ENCODE measurements at places on chromosomes 7 and 10.

DNA sequence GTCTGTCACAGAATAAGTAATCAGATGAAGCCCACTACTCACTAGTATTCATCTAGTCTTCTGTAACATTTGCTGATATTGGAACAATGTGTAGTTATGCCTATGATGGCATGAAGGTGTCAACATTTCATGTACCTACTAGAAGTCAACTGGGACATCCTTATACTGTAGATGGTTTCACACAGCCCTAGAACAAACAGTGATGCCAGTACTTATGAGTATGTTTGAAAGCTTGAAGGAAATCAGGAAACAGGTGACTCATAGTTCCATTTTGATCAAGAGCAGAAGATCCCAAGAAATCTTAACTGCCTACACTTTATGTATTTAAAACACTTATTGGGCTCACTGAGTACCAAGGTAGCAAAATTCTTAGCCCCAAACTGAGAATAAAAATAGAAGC, 1519.6 kb downstream of the REEP3 start:
- DNase-seq: no peak

DNA sequence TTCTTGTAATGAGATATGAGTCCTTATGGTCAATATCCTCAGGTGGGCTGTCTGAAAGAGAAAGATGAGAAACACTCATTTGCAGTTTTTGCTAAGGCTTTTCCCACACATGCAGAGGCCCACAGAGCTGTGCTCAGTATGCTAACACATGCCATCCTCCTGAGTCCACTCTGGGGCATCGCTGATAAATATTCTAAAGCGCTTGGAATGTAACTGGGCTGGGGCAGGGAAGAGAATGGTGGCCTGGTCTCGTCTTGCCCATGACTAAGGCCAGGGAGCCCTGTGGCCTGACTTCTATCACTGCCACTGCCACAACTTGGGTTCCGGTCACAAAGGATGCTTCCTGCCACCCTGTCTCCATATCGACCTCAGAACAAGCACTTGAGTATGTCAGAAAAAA, 199.7 kb upstream of the FRMD4A start:
- no peak for DNase-seq

DNA sequence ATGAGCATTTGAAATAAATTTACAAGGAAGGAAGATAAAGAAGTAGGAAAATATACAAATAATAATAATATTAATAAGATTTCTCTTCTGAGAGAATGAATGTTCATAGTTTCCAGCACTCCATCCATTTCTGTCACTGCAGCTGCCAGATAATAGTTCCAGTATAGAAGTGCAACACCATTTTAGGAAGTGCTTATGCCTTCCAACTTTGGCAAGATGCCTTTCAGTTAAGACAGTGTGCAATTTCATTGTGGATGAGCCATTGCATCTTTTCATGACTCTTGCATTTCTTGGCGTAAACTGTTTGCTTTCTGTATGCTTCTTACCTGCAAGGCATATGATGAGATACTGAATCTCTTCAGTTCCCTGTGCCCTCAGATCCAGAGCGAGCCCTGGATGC, 185.0 kb downstream of the PDE1C start:
- DNase-seq: no peak

DNA sequence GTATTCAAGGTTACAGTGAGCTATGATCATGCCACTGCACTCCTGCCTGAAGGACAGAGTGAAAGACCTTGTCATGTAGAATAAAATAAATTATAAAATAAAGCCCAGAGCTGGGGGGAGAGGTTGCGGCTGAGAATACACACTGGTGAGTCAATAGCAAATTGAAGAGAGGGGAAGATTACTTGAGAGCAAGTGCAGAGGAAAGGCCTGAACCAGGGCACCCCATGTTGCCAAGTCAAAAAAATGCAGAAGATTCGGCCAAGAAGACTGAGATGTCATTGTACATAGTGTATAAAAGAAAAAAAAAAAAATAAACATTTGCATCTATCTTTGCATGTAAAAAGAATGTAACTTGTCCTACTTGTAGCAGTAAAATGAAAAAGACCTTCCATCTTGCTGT, 32.5 kb downstream of the RHEB start:
- no peak for DNase-seq

- DNase-seq: no peak
Observed at GRCh38 chr10:26430641-26431163, 7.4 kb upstream of the APBB1IP start.

DNA sequence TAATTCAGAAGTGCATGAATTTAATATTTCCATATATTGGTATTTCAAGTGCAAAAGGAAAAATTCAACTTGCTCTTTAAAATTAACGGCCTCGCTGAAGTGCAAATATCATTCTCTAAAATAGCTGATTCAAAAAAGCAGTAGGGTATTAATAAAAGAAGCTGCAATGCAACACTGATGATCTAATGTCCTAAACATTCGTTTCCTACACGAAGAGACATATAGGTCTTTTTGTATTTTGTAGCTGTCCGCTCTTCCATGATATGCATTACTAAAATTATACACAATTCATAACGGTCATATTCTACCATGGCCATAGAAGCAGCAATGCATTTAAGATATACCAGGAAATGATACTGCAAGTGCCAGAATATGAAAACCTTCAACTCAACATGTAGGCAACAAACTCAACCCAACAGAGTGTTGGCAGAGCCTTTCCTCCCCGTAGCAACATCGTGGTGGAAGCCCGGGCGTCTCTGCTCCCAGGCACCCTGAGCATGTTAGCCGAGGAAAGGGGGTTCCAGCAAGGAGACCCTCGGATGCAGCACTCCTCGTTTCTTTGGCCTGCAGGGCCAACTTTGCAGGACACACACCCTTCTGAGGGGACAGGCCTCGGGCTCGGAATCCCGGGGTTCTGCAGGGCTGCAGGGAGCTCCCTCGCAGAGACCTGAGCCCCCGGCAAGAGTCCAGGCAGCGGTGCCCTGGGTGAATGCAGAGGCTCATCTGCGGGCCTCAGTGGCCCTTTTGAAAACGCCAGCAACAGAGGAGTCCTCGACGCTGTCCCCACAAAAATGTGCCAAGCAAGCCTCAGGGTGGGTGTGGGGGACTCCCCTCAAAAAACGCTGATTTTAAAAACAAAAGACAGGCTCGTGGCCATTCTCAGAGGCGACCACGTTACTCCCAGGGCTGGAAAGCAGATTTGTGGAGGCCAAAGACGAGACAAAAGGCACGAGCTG, 1.6 kb downstream of the FAM171A1 start:
- DNase-seq: no peak

- DNase-seq: no peak
Observed at GRCh38 chr7:99290980-99291607, 18.5 kb downstream of the MYH16 start.

DNA sequence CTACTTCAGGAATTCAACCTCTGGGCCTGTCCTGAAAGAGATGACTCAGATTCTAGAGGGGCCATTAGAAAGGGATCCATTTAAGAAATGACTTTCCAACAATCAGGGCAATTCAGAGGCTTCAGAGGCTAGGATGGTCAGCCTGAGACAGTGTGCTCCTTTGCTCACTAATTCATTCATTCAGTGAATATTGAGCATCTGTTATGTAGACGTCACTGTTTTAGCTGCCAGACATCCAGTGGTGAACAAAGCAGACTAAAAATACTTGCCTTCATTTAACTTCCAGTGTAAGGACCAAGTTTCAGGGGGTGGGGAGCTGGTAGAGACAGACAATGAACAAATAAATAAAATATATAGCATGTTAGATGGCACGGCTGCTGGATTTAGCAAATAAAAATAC, 1.6 kb downstream of the KIAA1217 start:
- no peak for DNase-seq

- no peak for DNase-seq
Observed at GRCh38 chr10:97207756-97208346, 22.1 kb upstream of the SLIT1 start.

GRCh38 chr7:125326666-125327255, 397.1 kb upstream of the POT1 start:
- DNase-seq: no peak

DNA sequence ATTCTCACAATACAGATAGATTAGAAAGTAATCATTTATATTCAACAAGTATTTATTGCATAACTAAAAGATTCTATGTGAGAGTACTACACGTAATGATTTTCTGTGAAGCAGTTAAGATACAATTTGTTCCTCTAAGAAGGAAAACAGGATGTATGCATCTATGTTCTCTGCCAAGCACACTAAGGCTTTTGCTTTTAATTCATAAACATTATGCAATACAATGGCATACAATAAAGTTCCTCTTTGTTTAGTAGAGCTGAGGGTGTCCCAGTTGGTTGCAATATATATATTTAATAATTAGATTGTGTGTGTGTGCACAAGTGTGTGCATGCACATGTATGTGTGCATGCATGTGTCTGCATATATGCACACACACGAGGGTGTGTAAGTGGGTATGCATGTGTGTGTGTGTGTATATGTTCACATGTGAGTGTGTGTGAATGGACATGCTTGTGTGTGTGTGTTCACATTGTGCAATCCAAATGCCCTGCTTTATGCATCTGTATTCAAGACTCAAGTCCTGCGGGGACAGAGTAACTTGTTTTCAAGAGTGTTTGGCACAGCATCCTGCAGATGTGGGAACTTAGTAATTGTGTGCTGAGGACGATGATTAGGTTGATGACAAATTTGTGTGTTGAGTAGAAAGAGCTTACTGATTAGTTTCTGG, 481.5 kb upstream of the KLF6 start:
- DNase-seq: no peak

DNA sequence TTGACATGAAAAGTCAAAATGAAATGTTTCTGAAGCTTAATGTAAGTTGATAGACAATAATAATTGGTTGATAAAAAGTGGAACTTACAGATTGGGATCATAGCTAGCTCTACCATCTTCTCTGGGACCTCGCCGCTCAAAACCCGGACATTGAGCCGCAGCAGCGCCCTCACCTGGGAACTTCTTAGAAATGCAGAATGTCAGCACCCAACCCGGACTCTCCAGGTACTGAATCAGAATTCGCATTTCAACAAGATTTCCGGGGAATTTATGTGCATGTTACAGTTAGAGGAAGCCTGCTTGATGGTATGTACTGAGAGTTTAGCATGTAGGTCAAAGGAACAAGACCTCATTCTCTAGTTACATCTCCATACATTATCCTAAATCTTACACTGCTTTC, 36.7 kb upstream of the ABLIM1 start:
- DNase-seq: peak; percentile 22

DNA sequence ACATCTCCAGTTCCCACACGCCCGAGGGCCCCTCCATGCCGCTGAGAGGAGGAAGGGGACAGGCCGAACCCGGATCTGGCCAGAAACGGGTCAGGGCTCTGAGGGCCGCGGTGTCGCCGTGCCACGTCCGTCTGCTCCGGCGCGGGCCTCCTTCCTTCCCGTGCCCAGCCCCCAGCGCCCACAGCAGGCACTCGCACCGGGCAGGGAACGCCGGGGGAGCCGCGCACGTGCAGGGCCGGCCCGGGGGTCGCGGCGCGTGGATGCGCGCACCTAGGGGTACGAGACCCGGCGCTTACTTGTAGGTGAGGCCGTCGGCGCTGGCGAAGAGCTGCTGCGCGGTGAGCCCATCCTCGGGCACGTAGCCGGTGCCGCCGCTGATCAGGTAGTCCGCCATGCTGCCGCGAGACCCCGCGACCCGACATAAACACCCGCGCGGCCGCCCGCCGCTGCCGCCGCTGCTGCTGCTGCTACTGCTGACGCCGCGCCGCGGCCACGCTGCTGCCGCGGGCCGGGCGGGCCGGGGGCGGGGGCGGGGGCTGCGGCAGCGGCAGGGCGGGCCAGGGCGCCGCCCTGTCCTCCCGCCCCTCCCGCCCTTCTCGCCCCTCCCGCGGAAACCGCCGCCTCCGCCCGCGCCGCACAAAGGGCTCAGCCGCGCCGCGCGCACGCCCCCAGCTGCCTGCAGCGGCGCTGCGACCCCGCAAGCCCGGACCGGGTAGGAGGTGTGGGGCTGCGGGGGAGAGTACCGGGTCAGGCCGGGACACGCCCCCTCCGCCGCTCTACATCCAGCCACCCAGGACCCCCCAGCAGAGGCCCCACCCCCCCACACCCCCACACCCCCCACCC, 4.1 kb downstream of the IMPDH1 start:
- DNase-seq: peak; percentile 63

GRCh38 chr10:12609435-12609834, 260.1 kb downstream of the CAMK1D start:
- DNase-seq: no peak

- DNase-seq: no peak
Observed at GRCh38 chr7:30423788-30424505, 54.6 kb downstream of the NOD1 start.

GRCh38 chr7:106393564-106394251, 108.9 kb upstream of the NAMPT start:
- DNase-seq: no peak

- no peak for DNase-seq
Observed at GRCh38 chr10:114684084-114684821, 26.2 kb upstream of the ABLIM1 start.

GRCh38 chr10:11270135-11270857, 252.6 kb downstream of the CELF2 start:
- DNase-seq: peak; percentile 75

- no peak for DNase-seq
Observed at GRCh38 chr10:5958675-5959074, 18.7 kb downstream of the IL15RA start.

- DNase-seq: no peak
Observed at GRCh38 chr7:132272763-132273371, 303.4 kb downstream of the PLXNA4 start.

GRCh38 chr7:94995921-94996320, 88.5 kb downstream of the PPP1R9A start:
- no peak for DNase-seq

DNA sequence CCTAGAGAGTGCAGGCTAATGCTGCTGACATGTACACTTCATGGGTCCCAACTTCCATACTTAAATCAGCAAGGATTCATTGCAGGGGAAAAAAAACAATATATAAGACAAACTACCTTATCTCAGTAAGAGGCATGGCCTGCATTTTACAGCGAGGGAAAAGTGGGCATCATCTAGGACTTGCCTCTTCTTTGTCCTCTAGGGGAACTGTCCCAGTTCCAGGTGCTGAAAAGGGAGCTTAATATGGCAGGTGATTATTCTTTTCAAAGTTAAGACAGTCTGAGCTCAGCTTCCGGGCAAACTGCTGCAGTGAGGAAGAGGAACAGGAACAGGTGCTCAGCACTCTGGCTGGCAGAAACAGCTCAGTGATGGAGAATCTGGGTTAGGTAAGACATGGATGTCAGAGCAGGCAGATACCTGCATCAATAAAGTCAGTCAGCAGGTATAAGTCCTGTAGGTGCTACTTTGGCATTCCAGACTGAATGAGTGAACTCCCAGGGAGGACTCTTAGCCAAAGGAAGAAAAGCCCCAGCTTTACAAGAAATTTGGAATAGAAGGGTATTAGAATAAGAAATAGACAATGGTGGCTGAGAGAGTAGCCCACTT, 147.2 kb downstream of the TMEM178B start:
- DNase-seq: no peak

DNA sequence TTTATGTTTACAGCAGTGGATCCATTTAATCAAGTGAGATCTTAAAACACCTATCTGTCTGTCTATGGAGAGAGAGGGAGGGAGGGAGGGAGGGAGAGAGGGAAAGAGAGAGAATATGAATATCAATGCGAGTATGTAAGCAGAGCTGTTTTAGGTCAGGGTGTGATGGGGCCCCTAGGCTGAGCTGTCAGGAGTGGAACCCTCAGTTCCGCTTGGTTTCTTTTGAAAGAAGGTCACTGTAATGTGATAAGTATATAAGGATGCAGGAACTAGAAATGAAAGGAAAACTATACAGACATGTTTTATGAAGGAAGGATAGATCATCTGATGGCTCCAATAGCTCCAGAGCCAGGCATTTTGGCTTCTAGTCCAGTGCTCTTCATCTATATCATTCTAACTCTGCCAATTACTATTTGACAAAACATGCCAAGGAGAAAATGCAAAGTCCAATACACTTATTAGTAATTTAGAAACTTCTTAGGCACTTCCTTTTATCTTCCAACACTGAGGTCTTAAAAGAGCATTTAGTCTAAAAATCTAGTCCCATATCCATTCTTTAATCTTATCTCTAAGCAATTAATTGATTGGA, 70.3 kb downstream of the NRCAM start:
- no peak for DNase-seq
